ENCODE measurements at places on chromosomes 4 and X.

- DNase-seq: no peak
Measured at GRCh38 chr4:27223326-27223725, 362.7 kb downstream of the STIM2 start.

- no peak for DNase-seq
Measured at GRCh38 chr4:68872643-68873502, 57.1 kb downstream of the UGT2B10 start.

DNA sequence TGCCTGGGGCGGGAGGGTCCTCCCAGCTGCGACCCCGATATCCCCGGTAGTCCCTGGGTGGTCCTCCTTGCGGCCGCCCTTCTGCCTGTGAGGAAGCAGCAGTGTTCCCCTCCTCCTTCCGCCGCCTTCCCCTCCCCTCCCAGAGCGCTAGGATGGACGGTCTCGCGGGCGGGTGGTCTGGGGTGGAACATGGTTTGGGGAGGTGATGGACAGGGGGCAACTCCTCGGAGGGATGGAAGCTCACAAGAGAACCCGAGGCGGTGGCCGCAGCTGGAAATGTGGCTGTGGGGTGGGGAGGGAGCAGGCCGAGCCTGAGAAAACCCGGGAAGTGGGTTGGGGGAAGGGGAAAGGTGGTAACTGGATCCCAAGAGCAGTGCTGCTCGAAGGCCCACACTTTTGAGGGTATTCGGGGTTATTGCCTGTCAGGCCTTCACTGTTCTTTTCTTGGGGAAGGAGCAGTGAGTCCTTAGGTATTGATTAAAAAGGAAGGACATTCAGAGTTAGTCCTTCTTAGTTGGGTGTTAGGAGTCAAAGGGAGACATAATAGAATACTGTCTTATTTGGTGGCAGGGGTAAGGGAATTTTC, 581 bp downstream of the UBE2K start:
- peak; percentile 20 for DNase-seq

DNA sequence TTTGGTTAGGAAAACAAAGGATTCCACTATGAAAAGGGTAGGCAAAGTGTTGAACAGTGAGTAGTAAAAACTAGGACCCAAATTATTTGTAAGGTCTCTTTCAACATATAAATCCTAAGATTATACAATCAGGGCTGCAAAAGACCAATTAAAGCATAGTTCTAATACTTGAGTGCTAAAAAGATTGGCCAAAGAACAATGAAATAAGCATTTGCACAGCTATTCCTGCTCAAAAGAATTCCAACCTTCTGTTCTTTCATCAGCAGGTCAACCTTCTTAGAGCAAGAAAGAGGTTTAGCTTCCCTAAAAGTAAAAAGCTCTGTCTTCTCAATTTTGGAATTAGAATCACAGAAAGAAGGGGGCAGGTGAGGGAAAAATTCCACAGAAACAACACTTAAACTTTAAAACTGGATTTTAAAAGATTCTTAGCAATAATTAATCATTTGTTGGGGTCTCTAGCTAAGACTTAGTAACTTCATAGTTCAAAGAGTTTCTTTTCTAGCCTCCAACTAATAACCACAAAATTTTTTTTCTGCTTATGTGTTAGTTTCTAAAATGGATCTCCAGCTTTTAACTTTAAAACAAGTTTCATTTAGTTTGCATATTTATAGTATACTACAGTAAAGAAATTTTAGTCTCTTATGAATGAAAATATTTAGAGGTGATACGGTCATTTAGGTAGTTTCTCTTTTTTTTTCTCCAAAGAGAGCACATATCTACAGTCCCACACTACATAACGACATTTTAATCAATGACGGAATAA, 16.3 kb downstream of the TSPAN5 start:
- no peak for DNase-seq

- DNase-seq: no peak
Measured at GRCh38 chrX:45716750-45717149, 516.1 kb upstream of the DIPK2B start.

- DNase-seq: no peak
Measured at GRCh38 chr4:106287353-106287969, 28.5 kb downstream of the TBCK start.

DNA sequence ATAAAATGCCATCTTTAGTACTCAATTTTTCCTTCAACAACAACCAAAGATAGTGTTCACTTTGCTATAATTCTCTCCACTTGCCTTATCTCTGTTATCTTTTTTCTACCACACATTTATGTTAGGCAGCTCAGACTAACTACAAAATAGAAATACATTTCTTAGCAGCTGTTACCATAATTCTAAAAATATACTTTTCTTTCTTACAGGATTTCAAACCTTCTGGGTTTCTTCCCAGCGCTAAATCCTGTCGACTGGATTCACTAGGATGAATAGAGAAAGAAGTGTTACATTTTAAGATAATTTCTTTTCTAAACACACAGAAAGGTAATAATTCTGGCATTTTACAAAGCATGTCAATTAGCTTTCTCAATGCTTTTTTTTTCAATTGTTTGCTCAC, 105.5 kb upstream of the GK2 start:
- no peak for DNase-seq

- DNase-seq: no peak
Measured at GRCh38 chr4:39574946-39575345, 47.7 kb upstream of the UGDH start.

GRCh38 chrX:123814343-123814742, 45.5 kb upstream of the XIAP start:
- no peak for DNase-seq

GRCh38 chr4:74189331-74190043, 31.6 kb downstream of the MTHFD2L start:
- no peak for DNase-seq

DNA sequence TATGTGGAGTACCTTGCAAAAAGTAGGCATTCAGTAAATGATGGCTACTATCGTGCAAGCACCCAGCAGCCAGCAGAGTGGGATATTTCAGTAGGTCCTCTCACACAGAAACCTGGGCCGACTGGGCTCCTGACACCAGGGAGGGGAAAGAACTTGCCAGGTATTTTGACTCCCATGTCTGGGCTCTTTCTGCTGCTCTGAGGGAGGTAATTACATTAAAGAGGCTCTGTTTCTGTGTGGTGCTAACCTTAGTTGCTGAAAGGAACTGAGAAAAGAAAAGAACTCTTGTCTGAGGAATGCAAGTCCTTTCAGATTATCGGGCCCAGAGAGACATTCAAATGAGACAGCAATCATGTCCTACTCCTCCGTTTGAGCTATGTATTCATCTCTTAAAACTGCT, 175.8 kb upstream of the MTMR8 start:
- no peak for DNase-seq

DNA sequence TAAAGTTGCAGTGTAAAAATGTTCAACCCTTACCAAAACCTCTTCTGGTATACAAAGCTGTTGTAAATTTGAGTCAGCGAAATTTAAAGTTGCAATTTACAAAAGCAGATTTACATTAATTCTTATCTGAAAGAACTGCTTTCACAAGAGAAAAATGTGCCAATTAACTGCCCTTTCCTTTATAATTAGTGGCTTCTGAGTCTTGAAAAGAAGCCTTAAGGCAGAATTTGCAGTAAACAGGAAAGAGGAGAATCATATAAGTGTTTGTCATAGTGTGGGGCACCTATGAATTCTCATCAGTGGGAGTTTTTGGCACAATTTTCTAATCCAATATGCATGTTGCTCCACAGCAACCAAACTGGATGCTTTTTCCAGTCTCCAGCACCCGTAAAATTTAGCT, 125.3 kb upstream of the GABRG1 start:
- DNase-seq: no peak

Measured in activated T-helper 1 cell treated with Interleukin-2 at 50 U/mL for 16 hours (primary cell).